ENCODE measurements at places on chromosomes 16 and 17.

GRCh38 chr16:2915196-2915929 is 3.6 kb downstream of the FLYWCH1 start:
- no peak for DNase-seq

- DNase-seq: no peak
Measured at GRCh38 chr16:8048433-8048832, 541.9 kb downstream of the TMEM114 start.

- peak; percentile 68 for DNase-seq
Measured at GRCh38 chr16:67719778-67720144, 645 bp upstream of the GFOD2 start.

DNA sequence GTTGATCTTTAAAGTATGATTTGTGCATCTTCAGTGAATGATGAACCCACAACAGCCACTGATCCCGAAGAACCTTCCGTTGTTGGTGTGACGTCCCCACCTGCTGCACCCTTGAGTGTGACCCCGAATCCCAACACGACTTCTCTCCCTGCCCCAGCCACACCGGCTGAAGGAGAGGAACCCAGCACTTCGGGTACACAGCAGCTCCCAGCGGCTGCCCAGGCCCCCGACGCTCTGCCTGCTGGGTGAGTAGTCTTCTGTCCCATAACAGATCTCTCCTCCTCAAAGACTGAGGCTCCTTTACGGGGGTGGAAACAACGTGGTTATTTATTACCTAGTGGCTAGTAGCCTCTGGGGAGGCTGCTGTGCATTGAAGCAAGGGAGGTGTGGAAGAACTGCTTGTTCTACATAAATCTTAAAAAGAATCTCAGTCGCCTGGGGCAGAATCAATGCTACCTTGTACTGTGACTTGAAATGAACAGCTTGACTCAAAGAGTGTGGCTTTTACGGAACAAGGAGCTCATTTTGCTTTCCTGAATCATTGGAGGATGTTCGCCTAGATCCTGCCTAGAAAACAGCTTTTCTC is 63.0 kb upstream of the CLEC18A start:
- DNase-seq: no peak

DNA sequence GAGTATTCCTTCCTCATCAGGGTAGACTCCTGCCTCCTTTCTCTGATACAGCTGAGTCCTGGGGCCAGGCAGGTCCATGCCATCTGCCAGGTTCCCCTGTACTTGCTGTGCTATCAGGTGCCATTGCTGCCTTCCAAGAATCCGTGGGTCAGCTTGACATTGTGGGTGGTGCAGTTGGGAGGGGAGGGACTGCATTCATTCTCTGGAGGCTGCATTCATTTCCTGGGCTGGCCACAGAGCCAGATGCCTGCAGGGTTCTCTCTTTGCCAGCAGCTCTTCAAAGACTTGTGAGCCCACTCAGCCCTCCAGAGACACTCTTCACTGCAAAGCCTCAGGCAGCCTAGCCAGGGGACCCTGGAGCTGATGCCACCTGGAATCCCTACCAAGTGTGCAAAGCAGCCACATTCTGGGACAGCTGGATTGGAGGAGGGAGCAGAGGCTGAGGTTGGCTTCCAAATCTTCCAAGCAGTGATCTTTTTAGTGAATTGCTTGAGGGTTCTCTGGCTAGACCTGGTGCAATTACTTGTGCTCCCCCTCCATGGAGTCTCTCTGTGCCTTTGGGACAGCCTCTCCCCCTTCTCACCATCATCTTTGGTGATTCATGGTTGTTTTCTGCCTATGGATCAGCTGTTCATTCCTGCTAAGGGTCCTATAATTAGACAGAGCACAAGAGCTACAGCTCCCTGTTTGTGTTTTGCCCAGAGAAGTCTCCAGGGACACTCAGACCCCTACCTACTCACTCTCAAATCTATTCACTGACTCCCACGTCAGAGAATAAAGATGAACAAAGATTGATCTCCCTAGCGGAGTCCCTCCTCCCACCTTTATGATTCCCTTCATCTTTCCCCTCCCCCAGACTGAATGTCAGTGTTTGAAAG is 20.9 kb downstream of the ANKFN1 start:
- no peak for DNase-seq

DNA sequence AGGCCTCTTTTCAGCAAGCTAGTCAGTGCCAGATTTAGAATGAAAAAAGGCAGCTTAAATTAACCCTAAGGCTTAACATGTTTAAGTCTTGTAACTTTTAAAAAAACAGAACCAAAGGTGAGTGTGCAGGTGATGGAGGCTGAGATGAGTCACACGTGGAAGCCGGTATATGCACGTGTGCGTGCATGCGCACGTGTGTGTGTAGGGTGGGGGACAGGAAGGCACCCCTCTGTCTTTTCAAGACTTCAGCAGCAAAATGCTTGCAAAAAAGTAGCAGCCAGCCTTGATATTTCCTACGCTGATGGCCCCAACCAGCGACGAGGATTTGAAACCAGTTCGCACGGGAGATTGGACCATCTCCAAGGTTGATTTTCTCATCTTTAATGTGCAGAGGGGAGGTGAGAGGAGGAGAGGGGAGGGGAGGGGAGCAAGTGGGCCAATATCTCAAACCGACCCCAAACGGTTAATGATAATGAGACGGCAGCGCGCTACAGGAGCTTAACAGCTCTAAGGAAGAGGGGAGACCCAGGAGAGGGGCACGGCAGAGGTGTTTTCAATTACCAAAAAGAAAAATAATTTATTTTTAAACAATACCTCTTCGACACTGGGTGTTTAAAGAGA is 154.7 kb downstream of the ZNF423 start:
- no peak for DNase-seq

DNA sequence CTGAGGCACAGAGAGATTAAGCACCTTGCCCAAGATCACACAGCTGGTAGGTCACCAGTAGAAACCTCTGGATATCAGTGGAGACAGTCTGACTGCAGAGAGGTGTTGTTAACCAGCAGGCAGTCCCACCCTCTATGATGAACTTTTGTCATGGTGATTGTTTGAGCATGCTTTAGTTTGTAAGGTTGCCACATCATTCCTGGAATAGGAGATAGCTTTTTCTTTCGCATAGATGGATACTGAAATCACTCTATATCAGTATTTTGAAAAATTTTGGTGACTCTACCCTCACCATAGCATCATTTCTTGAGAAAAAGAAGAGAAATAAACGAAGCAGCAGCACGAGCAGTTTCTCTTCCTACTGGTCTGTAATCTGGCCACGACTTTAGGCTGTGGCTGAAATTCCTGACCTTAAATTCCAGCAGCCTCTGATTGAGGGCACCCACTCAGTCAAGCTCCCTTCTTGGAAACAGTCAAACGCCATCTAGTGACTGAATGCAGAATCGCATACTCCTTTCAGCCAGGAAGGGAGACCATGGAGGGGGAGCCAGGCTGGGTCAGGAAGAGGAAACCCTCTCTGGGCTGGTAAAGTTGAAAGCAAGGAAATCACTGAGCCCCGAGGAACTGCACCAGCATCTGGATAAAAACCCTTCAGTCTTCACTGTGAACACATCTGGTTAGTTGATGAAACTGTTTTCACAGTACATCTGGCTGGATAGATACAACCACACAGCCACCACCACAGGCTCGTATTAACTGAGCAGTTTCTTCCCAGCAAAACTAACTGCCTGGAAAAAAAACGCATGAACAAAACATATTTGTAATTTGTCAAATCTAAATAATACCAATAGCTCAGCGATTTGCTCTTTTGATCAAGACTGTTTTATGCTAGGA is 108.5 kb upstream of the XYLT1 start:
- DNase-seq: peak; percentile 25

DNA sequence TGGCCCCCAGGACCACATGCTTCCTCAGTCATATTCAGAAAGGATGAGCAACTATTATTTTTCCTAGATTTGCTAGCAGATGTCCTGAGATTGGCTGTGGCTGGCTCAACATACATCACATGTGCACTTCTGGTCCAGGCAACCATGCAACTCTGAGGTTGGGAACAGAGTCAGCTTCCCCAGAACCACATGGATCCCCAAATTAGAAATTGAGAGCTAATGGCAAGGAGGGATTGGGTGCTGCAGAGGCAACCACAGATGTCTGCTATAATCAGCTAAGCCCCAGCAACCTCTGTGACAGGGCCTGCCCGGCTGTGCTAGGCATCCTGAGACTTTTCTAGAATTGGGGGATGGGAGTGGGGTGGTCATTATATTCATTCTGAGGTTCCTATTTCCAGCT is 33.8 kb upstream of the CLEC18A start:
- DNase-seq: no peak

GRCh38 chr16:23318639-23319038 is 16.5 kb downstream of the SCNN1B start:
- DNase-seq: no peak

DNA sequence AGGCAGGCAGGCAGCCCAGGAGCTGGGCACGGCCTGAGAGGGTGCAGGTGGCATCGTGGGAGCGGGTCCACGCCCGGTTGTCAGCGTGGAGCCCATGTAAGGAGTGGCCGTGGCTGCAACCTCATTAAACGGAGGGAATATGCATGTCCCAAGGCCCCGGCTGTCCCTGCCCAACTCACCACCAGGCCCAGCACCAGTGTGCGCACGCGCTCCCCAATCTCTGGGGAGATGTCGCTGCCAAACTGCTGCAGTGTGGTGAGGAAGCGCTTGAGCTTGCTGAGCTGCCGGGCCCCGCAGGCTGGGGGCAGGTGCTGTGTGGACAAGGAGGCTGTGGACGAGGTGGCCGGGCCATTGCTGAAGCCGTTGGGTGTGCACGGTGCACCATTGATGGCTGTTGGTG is 25.6 kb upstream of the PABPN1L start:
- DNase-seq: no peak

DNA sequence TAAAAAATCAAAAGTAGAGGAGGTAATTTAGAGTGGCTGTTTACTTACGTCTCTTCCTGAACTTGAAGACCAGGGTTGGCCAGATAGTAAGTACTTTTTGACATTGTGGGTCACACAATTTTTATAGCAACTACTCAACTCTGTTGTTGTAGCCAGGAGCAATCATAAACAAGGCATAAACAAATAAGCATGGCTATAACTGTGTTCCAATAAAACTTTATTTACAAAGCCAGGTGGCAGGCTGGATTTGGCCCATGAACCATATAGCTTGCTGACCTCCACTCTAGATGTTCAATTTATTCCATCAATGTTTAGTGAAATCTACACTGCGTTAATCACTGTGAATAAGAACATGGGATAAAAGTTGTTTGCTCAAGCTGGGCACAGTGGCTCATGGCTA is 500.4 kb upstream of the ERCC4 start:
- no peak for DNase-seq

GRCh38 chr16:53968454-53968853 is 264.5 kb downstream of the FTO start:
- no peak for DNase-seq

GRCh38 chr16:10612649-10613179 is 32.3 kb upstream of the EMP2 start:
- no peak for DNase-seq
